ENCODE measurements at places on chromosomes 1 and 21.

DNA sequence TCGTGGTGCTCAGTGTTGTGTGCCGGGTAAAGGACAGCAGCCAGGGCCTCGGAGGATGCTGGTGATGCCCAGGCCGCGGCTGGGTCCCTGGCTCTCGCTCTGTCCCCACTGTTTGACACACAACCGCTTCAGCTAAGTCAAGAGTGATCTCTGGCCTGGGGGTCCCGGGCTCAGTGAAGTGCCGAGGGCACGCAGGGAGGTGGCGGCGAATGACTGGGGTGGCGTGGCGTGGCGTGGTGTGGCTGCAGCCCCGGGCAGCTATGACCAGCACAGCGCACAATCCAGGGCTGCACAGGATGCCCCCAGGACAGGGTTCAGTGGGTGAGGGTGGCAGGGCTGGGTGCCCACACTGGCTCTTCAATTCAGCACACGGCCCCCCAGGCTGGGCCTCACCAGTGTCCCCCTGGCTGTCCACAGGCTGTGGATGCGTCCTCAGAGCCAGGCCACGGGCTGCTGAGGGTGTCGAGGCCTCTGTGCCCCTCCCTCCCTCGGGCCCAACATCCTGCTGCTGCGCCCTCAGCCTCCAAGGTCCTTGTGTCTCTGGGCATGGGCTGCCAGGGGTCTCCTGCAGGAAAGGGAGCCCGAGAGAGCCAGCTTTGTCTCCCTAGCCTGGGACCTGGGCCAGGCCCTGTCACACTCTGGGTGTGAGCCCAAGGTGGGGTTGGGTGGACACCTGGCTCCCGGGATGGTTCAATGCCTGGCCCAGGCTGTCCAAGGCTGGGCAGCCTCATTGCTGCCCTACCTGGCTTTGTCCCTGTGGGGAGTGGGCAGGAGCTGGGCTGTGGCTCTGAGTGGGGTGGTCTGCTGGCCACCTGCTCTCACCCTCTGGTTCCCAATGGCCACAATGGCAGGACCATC, 12.0 kb upstream of the SKI start:
- no peak for DNase-seq

- peak; percentile 8 for DNase-seq
These were observed 173.4 kb upstream of the HMCN1 start for GRCh38 chr1:185560760-185561159.

DNA sequence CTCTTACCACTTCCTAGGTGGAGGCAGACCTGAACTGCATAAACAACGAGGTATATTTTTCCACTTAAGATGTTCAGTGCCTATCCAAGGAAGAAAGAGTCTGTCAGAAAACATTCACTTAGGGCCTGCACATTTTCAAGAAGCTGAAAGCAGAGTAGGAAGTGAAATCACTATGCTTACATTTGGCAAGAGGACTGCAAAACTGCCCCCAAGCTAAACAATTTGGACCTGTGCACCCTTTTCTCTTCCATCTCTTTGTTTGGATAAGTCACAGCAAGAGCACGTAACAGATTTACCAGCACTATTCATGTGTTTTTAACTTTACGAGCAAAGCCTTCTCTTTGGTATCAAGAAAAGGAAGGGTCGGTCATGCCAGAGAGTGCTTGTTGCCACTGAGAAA, 13.2 kb upstream of the BEND5 start:
- DNase-seq = no peak

DNA sequence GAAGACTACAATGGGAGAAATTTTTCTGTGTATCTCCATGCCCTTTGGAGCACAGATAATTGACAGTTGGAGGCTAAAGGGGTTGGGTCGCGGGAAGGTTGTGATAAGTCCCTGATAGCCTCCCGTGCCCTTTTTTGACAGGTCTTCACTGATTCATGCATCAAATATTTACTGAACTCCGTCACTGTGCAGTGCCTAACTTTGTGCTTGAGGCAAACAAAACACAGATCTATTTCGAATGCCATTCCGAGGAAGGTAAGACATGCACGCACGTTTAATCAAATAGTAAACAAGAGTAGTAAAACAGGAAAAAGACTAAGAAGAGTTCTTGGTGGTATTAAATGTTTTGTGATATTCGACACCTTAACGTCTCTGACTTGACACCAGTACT, 494 bp upstream of the PIP5K1A start:
- no peak for DNase-seq

- DNase-seq = no peak
These were observed 126.6 kb upstream of the AJAP1 start for GRCh38 chr1:4527819-4528218.

DNA sequence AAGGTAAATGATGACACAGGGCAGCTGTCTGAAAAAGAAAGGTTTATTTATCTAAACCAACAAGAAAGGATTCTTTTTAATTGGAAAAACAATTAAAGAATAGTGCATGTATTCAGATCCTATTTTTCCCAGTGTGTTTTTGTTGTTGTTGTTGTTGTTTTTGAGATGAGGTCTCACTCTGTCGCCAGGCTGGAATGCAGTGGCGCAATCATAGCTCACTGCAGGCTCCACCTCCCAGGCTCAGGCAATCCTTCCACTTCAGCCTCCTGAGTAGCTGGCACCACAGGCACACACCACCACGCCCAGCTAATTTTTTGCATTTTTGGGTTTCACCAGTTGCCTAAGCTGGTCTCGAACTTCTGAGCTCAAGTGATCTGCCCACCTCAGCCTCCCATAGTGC, 22.1 kb downstream of the NEK2 start:
- no peak for DNase-seq

DNA sequence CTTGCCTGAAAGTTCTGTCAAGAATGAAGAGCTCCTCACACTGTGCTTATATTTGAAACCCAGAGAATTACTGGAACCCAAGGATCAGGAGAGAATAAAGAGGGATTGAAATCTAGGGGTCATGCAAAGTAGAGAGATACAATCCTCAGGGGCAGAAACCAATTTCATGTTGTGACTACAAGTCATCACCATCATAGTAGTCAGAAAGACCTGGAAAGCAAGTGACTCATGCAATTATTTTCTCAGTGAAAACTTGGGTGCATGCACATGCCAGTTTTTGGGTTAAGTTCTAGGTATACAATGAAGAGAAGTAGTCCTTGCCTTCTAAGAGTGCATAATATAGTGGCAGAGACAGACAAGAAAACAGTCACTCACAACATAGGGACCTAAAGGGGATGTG, 210.0 kb downstream of the ZC3H11B start:
- no peak for DNase-seq

DNA sequence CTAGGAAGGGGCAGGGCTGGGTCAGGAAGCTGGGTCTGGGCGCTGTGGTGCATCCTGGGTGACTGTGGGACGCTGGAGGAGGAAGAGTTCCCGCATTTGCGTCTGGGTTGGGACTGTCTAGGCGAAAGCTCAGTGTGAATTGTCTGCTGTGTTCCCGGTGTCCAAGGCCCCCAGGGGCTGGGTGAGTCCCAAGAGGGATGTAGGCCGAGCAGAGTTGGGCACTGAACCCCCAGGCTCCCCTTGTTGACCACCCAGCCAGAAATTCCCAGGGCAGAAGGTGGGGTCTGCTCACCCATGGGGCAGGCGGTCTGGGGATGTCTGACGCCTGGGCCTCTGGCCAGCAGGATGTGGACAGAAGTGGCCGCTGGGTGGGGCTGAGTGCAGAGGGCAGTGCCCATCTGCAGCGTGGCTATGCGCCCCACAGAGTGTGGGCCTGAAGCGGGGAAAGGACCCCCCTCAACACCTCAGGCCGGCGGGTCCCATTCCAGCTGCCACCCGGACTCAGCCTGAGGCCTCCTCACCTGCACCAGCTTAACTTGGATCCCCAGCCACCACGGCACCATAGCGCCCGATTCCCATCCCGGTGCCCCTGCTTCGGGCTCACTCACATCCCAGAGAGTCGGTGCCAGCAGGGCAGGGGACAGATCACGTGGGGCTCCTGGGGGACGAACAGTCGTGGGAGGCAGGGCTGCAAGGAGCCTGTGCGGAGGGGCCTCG, 37.0 kb upstream of the POFUT2 start:
- DNase-seq = no peak

DNA sequence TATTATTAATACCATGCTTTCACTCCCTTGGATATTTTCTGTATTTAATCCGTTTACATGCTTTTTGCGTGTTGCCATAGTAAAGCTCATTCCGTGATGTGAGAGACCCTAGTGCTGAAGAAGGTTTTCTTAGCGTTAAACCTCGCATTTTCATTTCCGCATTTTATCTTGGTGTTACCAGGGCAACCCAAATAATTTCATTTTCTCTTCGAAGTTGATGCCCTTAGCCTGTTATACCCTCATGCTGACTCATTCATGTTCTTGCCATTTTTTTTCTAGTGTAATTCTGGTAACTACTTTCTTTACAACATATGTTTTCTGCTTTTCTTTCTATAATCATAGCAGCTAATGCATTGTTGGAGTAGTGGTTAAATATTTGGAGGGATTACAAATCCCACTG, 37.2 kb downstream of the LRRC8C start:
- DNase-seq = no peak

DNA sequence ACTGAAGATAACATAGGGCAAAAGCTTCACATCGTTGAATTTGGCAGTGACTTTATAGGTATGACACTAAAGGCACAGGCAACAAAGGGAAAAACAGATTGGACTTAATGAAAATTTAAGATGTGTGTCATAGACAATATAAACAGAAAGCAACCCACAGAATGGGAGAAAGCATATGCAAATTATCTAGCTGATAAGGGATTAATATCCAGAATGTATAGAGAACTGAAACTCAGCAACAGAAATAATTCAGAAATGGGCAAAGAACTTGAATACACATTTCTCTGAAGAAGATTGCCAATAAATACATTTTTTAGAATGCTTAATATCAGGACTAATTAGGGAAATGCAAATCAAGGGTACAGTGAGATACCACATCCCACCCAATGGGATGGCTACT, 55.2 kb upstream of the ANGPTL1 start:
- no peak for DNase-seq

- DNase-seq = peak; percentile 11
These were observed 3.4 kb downstream of the ZCCHC17 start for GRCh38 chr1:31300193-31300592.

Data from KBM-7 (cell line).